ENCODE measurements at places on chromosomes 11 and 22.

DNA sequence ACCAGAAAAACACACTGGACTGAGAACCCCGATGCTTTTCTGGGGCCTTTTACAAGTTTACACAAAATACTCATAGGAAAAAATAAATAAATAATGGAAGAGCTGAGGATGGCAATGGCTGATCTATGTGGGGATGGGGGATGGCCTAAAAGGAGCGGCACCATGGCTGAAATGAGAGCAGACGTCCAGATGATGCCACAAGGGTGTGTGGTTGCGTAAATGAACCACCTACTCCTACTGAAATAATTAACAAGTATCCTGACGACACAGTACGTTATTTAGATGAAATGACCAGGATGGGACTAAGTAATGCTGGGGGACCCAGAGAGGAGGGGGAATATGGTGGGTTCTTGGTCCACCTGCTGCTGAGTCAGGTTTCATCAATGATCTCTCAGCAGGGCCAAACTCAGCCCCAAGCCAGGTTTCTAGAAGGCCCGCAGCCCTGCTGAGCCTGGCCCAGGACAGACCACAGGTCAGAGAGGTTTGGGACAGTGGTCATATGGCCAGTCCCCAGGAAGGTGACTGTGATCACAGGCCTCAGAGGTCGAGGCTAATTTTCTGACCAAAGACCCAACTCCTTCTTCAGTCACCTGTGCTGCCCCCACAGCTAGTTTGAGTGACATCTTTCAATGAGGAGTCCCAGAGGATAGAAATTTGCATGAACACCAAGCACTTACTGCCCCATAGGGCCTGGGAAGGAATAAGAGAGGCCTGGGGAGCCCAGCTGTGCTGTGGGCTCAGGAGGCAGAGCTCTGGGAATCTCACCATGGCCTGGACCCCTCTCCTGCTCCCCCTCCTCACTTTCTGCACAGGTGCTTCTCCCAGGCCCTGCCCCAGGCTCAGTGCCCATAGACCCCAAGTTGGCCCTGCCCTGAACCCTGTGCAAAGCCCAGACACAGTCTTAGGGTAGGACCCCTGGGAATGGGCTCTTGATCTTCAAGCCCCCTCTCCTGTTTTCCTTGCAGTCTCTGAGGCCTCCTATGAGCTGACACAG, 76.3 kb upstream of the IGLL5 start:
- no peak for DNase-seq

- peak; percentile 80 for DNase-seq
These were observed 6.4 kb downstream of the DGKZ start for GRCh38 chr11:46353698-46354097.

DNA sequence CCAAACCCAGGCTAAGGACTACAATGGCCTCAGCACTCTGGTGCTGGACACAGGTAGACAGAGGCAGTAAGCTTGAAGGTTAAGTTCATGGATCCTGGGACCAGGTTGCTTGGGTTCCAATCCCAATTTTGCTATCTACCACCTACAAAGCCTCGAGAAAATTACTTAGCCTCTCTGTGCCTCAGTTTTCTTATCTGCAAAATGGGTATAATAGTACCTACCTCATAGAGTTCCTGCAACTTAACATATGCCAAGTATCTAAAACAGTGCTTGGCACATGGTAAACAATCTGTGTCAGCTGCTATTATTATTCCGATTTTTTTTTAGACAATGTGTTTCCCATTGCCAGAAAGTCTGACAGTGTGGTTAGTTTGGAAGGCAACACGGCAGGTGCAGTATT, 37.5 kb downstream of the SYN3 start:
- no peak for DNase-seq

GRCh38 chr22:37968452-37969251, 15.2 kb downstream of the POLR2F start:
- no peak for DNase-seq

DNA sequence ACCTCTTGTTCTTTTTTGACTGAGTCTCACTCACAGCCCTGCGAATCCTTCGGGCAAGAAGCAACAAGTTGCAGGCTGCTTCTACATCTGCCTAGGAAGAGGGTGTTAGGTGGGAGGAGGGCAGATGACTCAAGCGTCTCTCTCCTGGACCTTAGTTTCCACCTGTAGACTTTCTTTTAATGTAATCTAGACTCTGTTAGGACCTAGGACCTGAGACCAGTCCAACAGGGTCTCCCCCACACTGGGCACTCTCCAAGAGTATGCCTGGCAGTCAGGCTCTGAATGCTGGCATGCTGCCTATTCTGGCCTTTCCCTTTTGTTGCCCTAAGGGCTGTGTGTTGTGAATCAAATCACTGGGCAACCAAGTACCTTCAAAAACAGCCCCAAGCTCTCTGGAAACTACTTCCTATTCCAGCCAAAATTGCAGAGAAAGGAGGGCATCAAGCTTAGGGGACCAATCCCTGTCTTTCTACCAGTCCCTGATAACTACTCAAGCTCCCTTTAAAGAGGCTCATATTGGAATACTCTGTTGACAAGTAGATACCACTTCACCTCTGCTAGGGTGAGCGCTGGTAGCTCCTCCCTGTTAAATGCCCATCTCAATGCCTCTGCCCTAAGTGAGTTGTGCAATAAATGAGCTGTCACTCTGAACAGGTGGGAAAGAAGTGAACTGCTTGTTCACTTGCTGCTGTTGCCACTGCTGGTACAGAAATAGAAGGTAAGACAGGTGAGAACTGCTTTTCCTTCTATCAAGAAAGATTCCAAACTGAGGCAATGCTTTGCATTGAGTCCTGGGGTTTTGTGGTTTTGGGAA, at the start of gene BBOX1:
Gene BBOX1 (plus strand): TSS at position 514 of the 814 bp plus-strand sequence. CDS start 14,616 bp downstream, outside the sequence.
- DNase-seq = no peak

GRCh38 chr11:48037709-48038468, 57.5 kb downstream of the PTPRJ start:
- no peak for DNase-seq

DNA sequence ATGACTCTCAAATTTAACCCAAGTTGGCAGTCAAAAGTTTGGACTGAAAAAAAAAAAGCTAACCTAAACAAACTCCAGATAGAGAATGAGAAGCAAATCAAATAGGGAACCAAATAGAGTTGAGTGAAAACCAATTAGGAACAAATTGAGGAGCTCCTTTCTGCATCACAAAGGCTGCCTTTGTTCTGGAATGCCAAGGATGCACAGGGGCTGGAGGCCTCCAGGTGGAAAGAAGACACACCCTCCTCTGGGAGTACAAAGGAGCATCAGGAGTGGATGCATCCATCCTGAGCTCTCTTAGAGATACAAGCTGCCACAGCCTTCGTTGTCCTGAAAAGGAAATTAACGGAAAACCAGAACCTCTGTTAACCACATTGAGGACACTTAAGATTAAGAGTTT, 73.3 kb downstream of the MRGPRX1 start:
- DNase-seq = no peak

- peak; percentile 23 for DNase-seq
These were observed 790 bp downstream of the RAB1B start for GRCh38 chr11:66268952-66269905.

- no peak for DNase-seq
These were observed 17.2 kb upstream of the CD59 start for GRCh38 chr11:33753304-33753967.

GRCh38 chr11:8757047-8757446, 74.5 kb downstream of the RPL27A start:
- DNase-seq = no peak

GRCh38 chr11:107018219-107018901, at the start of gene GUCY1A2:
Gene GUCY1A2, minus strand, starts transcription at chr11:107018476. Its CDS starts 421 bp downstream, at chr11:107018055.
- no peak for DNase-seq

DNA sequence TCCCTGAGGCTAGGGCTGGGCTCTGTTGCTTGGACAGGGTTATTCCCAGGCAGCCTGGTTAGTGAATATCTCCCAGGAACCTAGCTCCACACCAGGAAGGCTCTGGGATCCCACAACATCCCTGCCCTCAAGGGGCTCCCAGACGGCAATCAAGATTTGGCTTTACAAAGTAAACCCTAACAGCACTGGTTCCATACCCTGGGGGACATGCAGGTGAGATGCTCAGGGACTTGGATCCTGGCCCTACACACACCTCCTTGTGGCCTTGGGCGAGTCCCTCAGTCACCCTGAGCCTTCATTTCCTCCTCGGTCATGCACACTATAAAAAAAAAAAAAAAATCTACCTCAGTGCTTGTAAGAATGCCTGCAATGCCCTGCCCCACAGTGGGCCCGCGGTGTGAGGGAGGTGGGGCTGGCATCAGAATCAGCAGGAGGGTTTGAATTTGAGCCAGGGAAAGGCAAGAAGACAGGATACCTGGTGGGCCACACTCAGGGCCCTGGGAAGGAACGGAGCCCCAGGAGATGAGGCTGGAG, 86.3 kb downstream of the MORC2 start:
- DNase-seq = no peak

GRCh38 chr11:111359223-111360149, 19.6 kb downstream of the POU2AF1 start:
- DNase-seq = no peak

DNA sequence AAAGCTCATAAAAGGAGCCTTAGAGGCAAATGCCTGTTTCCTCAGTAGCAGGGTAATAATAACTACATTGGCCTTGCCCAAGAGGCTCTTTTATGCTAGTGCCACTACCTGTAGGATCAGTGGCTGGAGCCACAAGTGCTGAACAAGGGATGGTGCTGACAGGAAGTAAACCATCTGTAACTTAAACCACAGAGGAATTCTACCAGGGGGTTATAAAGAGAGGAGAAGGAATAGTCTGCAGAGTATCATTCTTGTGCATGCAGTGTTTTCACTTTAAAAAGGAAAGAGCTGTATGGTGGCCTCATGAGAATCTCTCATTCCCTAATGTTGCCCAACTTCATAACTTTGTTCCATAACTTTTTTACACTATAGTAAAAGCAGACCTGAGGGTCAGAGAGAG, 168.1 kb downstream of the DBX1 start:
- no peak for DNase-seq

GRCh38 chr11:3134651-3135480, 30.2 kb downstream of the OSBPL5 start:
- no peak for DNase-seq

DNA sequence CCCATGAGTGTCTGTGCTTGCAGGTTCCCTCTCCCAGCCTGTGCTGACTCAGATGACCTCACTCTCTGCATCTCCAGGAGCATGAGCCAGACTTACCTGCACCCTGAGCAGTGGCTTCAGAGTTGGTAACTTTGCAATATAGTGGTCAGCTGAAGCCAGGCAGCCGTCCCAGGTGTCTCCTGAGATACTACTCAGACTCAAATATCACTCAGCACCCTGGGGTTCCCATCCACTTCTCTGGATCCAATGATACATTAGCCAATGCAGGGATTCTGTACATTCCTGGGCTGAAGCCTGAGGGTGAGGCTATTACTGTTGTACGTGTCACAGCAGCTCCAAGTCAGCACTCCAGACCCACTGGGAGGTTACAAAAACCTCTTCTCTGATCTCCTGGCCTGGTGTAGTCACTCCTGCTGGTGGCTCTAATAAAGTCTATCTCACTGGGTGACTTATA, 87.8 kb upstream of the TOP3B start:
- no peak for DNase-seq

GRCh38 chr11:123086305-123086704, 24.4 kb upstream of the HSPA8 start:
- no peak for DNase-seq

All from activated CD4-positive, alpha-beta T cell treated with anti-CD3 and anti-CD28 coated beads for 4 hours (primary cell).